NCI-H226 (cell line): ENCODE measurements at places on chromosomes 4 and X.
A peak's percentile ranks its signal among the peaks of the same experiment; 100 is the strongest.

GRCh38 chrX:111352424-111352823 lies 59.6 kb downstream of the DCX start:
- DNase-seq: no peak

GRCh38 chr4:88706574-88706973 lies 8.9 kb upstream of the NAP1L5 start:
- DNase-seq: peak; percentile 5

GRCh38 chrX:3191796-3192195 lies 150.5 kb downstream of the ARSF start:
- DNase-seq: no peak

GRCh38 chrX:153336988-153337387 lies 3.0 kb downstream of the ZNF275 start:
- DNase-seq: no peak

- DNase-seq: no peak
These were observed 71.3 kb downstream of the LRBA start for GRCh38 chr4:150943818-150944217.

- no peak for DNase-seq
These were observed 143.2 kb downstream of the KIT start for GRCh38 chr4:54800831-54801530.

- DNase-seq: no peak
These were observed 180.1 kb downstream of the BANK1 start for GRCh38 chr4:101970547-101971155.
